Stimulated activated CD8-positive, alpha-beta memory T cell treated with anti-CD3 and anti-CD28 coated beads, Interleukin-4, amount 100 ng/mL, for 4 hours (primary cell): ENCODE measurements at places on chromosomes 2 and 18.
A peak's percentile ranks its signal among the peaks of the same experiment; 100 is the strongest.

DNA sequence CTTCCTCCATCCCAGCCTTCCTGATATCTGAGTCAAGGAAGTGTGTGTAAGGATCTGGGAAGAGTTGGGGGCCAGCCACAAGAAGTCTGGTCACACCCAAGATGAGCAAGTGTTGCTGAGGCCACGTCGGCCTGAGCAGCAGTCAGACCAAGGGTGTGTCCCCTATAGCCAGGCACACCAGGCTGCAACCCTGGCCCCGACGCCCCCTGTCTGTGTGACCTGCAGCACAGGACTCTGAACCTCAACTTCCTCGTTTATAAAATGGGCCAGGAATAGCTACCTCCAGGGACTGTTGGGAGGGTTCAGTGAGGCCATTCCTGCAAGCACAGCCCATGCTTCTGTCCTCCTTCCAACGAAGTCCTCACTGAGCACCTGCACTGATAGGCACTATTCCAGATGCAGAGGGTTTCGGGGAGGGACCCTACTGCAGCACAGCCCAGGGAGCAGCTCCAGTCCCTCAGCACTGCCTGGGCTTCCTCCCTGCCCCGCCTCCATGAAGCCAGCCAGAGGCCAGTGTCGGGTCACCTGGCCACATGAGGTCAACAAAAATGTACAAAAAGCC, 13.3 kb downstream of the LIMS2 start:
- DNase-seq: no peak

DNA sequence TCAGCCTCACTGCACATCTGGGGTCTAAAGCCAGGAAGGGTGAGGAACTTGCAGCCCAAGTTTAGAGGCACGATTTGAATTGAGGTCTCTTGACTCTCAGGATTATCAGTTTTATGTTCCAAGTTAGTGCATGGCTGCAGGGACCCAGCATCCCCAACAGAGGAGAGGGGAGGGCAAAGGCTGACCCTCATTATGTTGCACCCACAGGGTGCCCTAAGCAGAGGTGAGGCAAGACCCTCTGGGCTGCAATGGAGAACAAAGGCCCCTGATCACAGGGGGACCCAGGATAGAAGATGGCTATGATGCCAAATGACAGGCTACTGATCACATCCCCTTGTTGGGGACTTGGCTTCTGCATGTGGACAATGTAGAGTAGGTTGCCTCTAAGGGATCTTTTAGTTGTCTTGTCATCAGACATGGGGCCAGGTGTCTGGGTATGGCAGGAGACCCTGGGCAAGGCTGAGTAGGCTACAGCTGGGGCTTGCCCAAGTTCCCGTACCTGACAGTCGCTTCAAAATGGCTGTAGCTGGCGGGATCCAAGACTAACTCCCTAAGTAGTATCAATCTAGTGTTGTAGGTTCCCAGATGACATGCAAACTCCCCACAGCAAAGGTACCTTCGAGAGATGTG, 4.5 kb upstream of the GDF7 start:
- DNase-seq: no peak

DNA sequence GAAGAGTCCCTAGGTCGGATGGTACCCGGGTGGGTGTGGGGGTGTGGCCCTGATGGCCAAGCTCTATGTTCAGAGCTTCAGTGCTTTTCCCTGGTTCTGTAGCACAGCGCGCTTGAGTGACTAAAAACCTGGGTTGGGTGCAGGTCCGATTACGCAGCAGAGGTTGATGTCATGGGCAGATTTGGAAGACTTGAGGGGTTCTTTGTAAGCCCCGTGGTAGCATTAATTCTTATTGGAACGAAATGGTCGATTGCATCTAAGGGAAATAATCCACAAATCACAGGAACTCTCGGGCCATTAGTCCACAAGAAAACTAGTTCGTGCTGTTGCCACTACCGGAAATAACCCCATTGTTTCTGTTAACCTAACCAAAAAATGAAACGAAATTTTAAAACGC, 9.0 kb downstream of the HOXD8 start:
- no peak for DNase-seq

- DNase-seq: peak; percentile 89
Measured at GRCh38 chr2:226835796-226836547, at the start of gene RHBDD1. Gene RHBDD1, plus strand, starts transcription at chr2:226836054. Its CDS starts 28,640 bp downstream, at chr2:226864694.

GRCh38 chr2:231170055-231170454, 28.4 kb upstream of the ARMC9 start:
- DNase-seq: no peak

DNA sequence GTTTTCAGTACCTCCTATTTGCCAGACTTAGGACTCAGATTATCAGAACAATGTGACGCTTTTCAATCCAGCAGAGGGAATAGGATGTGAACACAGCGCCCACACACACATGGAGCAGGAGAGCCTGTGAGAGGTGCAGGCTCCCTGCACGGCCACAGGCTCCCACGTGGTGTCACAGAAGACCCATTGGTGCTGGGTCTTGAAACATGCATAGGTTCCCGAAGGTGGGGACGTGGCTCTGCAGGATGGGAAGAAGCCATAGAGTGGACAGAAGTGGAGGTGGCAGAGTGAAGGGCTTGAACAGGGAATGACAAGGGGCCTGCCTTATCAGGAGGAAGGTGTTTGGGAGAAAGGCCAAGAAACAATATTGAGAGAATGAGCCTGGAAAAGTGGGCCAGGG, 78.5 kb upstream of the BCL2L11 start:
- no peak for DNase-seq

GRCh38 chr2:239000500-239001073, 152.7 kb downstream of the TWIST2 start:
- DNase-seq: no peak

GRCh38 chr2:191679818-191680600, 2.1 kb downstream of the NABP1 start:
- no peak for DNase-seq

DNA sequence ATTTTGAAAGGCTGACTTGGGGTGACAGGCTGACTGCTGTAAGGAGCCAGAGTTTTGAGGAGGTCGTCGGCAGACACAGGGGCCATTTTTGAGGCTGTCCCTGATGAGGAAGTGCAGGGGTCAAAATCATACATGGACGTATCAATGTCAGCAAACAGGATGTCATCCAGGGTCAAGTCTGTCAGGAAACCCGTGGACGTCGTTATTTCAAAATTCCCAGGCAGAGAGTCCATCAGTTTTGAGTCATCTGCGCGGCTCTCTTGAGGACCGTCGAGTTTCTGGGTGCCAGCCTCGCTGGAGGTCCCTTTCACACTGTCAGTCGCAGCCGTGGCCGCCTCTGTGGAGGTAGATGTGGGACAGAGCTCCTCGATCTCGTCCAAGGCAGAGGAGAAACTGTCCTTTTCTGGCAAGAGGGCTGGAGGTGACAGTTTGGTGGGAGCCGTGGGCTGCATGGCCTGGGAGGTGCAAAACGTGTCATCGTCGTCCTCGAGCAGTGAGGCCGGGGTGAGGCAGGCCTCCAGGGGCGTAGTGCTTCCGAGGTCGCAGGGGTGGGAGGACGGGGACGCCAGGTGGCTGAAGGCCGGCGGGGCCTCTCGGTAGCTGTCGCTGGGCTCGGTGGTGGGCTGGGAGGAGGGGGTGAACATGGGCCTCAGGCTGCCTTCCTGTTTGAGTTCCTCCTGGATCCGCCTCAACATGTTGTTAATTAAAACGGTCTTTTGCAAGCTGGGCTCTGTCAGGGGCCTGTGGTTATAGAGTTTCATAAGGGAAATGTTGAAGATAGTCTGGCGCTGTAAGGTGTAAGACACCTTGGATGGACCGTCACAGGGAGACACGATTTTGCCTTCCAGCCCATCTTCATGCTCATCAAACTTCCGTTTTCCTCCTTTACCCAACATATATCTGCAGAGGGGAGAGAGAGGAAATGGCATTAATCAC, 17.5 kb downstream of the SERTAD2 start:
- DNase-seq: no peak

DNA sequence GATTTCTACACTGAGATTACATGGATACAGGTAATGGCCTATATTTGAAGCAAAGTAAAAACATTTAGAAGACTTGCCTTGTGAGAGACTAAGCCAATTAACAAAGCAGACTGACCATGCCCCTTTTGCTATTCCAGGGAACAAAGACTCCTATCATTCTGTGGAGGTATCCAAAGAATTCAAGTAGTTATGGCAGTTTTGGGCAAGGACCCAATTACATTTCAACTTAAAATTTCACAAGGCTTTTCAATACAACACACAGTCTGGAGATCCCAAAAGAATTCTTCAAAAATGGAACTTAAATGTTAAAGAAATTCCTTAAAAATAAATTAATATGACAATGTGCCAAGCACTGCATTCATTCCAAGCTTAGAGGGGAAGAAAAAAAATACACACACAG, 109.2 kb upstream of the CHRNA1 start:
- no peak for DNase-seq

DNA sequence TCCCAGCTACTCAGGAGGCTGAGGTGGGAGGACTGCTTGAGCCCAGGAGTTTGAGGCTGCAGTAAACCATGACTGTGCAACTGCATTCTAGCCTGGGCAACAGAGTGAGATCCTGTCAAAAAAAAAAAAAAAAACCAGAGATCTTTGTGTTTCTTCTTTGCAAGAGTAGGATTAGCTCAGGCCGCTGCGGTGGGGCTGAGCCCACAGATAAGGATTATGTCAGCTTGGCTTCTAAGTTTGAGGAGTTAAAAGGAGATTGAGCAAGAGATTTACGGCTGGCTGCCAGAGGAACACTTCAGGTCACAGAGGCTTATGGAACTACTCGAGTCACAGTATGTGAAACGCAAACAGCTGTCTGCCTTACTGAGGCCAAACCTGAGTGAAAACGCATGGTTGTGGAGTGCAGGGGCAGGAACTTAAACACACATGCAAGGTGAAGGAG, 146.7 kb upstream of the L3MBTL4 start:
- DNase-seq: no peak

DNA sequence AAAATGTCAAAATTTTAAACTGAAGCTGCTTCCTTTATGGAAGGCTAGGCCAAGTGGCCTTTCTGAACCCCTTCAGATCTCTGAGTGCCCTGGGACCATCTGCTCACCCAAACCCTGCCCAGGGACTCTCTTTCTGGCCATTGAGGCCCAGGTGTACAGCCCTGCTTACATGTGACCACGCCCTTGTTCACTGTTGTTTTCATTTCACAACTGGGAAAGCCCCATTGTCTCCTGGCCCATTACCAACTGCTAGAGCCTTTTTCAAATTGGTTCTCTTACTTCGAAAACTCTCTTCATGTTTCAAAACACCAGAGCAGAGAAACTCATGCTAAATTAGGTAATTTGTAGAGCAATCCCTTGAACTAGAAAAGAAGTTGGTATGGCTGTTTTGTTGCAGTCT, 219.5 kb upstream of the TANK start:
- DNase-seq: no peak

GRCh38 chr18:74234326-74235171, 57.2 kb downstream of the CYB5A start:
- no peak for DNase-seq

GRCh38 chr2:184270660-184271059, 327.7 kb upstream of the ZNF804A start:
- DNase-seq: no peak

GRCh38 chr18:76398295-76398694, 96.7 kb downstream of the ZNF516 start:
- DNase-seq: no peak

GRCh38 chr2:207771421-207771820, 1.7 kb upstream of the FZD5 start:
- no peak for DNase-seq

- DNase-seq: no peak
Measured at GRCh38 chr2:200738590-200738989, 73.1 kb upstream of the BZW1 start.
